ENCODE measurements at places on chromosomes 5 and 9.

DNA sequence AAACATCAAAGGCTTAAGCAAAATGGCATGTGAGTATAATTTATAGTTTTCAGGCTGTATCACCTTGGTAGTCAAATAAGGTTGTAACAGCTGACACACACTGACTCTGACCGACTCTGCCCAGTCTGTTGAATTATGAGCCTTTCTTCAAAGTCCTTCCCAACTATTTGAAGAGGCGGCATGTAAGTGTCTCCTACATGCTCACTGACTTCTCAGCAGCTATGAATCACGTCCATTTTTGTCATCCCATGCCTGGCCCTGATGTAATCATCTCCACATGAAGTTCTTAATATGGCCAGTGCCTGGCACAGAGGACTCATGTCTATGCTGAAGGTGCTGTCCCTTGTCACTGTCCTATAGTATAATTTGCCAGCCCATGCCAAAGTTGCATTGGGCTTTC is 5.1 kb upstream of the PTBP3 start:
- DNase-seq, result no peak

- no peak for DNase-seq
Measured at GRCh38 chr5:157088342-157088990, 20.4 kb downstream of the HAVCR2 start.

GRCh38 chr5:124061663-124062062 is 549.7 kb downstream of the CSNK1G3 start:
- no peak for DNase-seq

DNA sequence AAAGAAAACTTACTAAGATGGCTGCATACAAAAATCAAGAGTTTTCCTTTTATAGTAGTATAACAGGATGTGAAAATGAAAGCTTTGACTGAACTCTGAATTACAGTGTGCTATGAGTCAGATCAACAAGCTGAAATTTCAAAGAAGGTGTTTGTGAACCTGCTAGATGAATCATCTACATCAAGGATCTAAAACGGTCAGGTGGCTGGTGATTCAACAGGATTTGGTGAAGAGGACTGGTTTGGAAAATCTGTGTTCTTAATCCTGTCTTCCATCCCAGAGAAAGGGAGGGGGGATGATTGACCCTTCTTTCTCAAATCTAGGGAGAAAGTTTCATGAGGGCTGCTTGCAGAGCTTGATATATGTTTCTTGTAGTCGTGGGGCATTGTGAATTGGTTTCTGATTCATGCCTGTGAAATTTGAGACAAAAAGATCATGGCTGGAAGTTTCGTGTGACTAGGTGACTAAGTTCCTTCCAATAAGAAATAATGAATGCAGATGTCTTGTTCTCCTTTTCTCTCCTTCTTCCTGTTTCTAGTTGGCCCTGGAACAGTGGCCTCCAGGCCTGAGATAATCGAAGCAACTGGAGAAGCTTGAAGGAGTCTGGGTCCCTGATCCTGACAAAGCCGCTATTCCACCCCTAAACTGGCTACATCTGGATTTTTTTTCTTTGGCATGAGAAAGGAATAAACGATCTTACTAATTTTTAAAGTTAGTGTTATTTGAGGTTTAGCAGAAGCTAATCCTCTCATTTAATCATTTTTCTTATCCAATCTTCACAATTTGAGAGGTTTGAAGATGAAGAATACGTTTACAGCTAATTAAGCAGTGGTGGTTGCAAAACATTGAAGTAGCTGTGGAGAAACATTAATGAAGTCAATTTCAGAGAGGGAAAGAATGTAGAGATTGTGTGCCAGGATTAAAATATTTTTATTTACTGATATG is 67.2 kb downstream of the MRPS30 start:
- no peak for DNase-seq

GRCh38 chr9:81652058-81652687 is 37.2 kb downstream of the TLE1 start:
- no peak for DNase-seq

- DNase-seq, result no peak
Measured at GRCh38 chr9:84937180-84937579, 267.7 kb downstream of the NTRK2 start.

GRCh38 chr5:54259090-54259489 is 51.3 kb downstream of the ARL15 start:
- DNase-seq, result no peak

GRCh38 chr5:122471031-122471751 is 159.2 kb downstream of the SNCAIP start:
- DNase-seq, result no peak

Measured in cerebellar nuclear complex (tissue), 1 donor.